Neural cell (in vitro differentiated cells): ENCODE measurements at places on chromosomes 16 and 17. TPM values are rescaled to one million over a fixed set of nuclear protein-coding genes. Genes with fewer than 3 reads are reported as not detected.

The PYY gene
- not detected in 2 replicates for polyA plus RNA-seq

The KRT33B gene
- polyA plus RNA-seq: not detected in 2 replicates

The TM4SF5 gene
- polyA plus RNA-seq: not detected in 2 replicates

The KRT16 gene
- not detected in 2 replicates for polyA plus RNA-seq

The AANAT gene
- not detected in 2 replicates for polyA plus RNA-seq

The CCL11 gene
- not detected in 2 replicates for polyA plus RNA-seq

The CD300LF gene
- not detected in 2 replicates for polyA plus RNA-seq

The KREMEN2 gene
- polyA plus RNA-seq: 0.71 TPM in 1 of 2 replicates, not detected in the other

The C17orf67 gene
- polyA plus RNA-seq: 0.15 and 1.5 TPM in 2 replicates

The CMTR2 gene
- polyA plus RNA-seq: 46.9 and 48.1 TPM in 2 replicates

The LYRM9 gene
- 80.4 and 83.8 TPM in 2 replicates for polyA plus RNA-seq

The KLHL10 gene
- polyA plus RNA-seq: 0.22 TPM in 1 of 2 replicates, not detected in the other

The INTS2 gene
- 17.3 and 23.7 TPM in 2 replicates for polyA plus RNA-seq

The MYOCD gene
- polyA plus RNA-seq: not detected in 2 replicates

The IL17C gene
- 1.0 TPM in 1 of 2 replicates, not detected in the other for polyA plus RNA-seq

The CDRT15 gene
- not detected in 2 replicates for polyA plus RNA-seq

The CLEC18C gene
- polyA plus RNA-seq: 1.3 and 2.1 TPM in 2 replicates

The TSPOAP1 gene
- polyA plus RNA-seq: 103 and 125 TPM in 2 replicates

The WNT9B gene
- not detected in 2 replicates for polyA plus RNA-seq

The KRT40 gene
- not detected in 2 replicates for polyA plus RNA-seq

The PTGES3L gene
- 5.8 and 7.8 TPM in 2 replicates for polyA plus RNA-seq

The TMUB2 gene
- polyA plus RNA-seq: 59.9 and 77.4 TPM in 2 replicates

The KRTAP1-1 gene
- polyA plus RNA-seq: not detected in 2 replicates

The NQO1 gene
- 5.1 and 5.5 TPM in 2 replicates for polyA plus RNA-seq

The TOX3 gene
- 2.3 and 2.8 TPM in 2 replicates for polyA plus RNA-seq

The GJC1 gene
- polyA plus RNA-seq: 8.0 and 9.0 TPM in 2 replicates

The CFDP1 gene
- polyA plus RNA-seq: 197 and 201 TPM in 2 replicates

The TMED6 gene
- polyA plus RNA-seq: not detected in 2 replicates

The CLEC19A gene
- not detected in 2 replicates for polyA plus RNA-seq

The C1QL1 gene
- polyA plus RNA-seq: 0.19 TPM in 1 of 2 replicates, not detected in the other

The RAI1 gene
- polyA plus RNA-seq: 16.9 and 21.0 TPM in 2 replicates

The KRTAP4-1 gene
- polyA plus RNA-seq: not detected in 2 replicates

The NPIPA3 gene
- 3.3 and 3.4 TPM in 2 replicates for polyA plus RNA-seq

The RECQL5 gene
- polyA plus RNA-seq: 9.6 and 15.7 TPM in 2 replicates

The C16orf89 gene
- polyA plus RNA-seq: not detected in 2 replicates

The NAGS gene
- polyA plus RNA-seq: 0.50 TPM in 1 of 2 replicates, not detected in the other

The MEOX1 gene
- 0.50 TPM in 1 of 2 replicates, not detected in the other for polyA plus RNA-seq

The CLEC10A gene
- polyA plus RNA-seq: not detected in 2 replicates

The TPSD1 gene
- not detected in 2 replicates for polyA plus RNA-seq

The MGAT5B gene
- polyA plus RNA-seq: 8.8 and 17.6 TPM in 2 replicates

The ABCC3 gene
- polyA plus RNA-seq: 0.08 TPM in 1 of 2 replicates, not detected in the other
